ENCODE measurements at places on chromosomes 2 and 18.

DNA sequence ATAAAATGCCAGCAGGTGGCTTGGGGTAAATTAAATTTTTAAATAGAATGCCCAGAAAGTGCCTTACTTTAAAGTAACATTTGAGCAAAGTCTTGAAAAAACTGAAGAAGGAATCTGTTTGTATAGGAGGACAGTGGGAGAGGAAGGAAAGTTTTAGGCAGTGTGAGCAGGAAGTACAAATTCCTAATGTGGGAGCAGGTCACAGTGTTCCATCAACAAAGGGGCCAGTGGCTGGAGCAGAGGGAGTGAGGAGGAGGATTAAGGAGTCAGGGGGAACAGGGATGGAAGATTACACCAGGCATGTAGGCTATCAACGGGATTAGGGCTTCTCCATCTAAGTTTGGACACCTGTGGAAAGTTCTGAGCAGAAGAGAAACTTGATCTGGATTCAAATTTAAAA, 439.2 kb upstream of the REG3G start:
- no peak for DNase-seq

DNA sequence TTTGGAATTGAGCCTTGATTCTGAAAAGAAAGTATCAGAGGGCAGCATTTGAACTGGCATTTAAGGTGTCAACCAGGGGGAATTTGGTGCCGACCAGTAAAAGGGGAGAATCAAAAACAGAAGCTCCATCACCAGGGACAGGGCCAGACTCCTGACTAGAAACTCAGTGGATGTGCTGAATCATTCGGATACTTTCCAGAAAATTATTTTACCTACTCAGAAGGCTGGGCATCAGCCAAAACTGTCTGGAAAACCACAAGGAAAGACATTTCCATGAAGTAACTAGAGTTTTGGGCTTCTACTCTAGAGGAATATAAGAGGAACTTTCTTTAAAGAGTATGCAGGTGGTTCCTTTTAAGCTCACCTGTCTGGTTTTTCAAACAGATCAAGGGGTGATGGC, 756.6 kb downstream of the RNF144A start:
- DNase-seq: no peak

DNA sequence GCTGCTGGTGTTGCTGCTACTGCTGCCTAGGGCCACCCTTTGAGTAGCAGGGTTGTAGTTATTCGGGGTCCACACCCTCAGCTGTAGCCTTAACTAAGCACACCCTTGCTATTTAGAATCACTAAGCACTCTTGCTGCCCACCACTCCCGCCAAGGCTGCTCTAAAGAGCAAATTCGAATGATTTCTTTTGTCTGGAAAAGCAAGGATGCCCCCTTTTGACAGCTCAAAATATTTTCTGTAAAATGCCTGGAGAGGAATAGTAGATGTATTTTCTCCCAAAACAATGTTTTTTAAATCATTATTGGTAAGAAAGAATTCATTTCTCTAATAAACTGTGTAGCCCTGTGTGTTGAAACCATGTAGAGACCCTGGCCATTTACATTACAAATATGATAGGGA, 80.8 kb upstream of the PAPOLG start:
- no peak for DNase-seq

- DNase-seq: no peak
Observed at GRCh38 chr2:71747559-71747958, 294.2 kb downstream of the DYSF start.

GRCh38 chr2:240722796-240723735, 31.4 kb downstream of the AQP12A start:
- DNase-seq: no peak

- DNase-seq: no peak
Observed at GRCh38 chr2:309148-309953, 21.5 kb upstream of the ALKAL2 start.

DNA sequence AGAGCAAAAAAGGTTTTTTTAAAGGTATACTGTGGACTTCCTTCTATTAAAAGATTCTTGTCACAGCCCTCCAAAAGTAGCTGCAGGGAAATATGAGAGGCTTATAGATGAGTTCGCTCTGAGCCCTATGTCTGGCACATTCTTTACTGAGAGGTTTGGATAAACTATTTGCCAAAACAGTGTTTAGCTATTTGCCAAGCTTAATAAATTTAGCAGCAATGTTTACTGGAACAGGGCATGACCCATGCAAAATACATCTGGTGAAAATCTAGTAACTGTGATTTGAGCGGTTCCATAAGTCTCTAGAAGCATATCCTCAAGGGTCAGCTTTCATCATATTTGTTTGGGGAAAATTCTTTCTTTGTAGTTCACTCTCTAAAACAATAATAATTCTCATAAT, 1696.7 kb upstream of the PIK3C3 start:
- no peak for DNase-seq

DNA sequence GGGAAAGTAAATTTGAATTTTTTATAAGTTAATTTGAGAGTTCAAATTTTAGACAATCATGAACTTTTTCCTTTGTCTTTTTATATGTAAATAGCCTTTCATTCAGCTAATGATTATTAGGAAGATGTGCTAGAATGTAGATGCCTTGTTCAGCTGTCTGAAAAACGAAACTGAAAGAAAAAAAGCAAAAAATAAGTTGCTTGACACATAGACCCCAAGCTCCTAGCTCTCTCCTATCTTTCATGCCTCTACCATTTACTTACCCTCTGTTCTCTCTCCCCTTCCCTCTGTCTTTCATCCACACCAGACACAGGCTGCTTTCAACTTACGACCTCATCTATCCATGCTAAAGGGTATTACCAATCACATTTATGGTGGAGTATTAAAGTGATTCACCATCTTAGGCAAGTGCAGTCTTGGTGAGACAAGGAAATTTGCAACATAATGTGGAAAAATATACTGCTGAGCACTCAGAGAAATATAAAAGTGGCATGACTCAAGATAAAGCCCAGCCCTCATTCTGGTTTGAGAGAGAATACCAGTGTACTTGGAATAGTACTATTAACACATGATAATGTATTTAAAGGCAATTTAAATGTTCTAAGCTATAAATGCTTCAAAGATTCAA, 425.6 kb downstream of the SUCLG1 start:
- no peak for DNase-seq

- no peak for DNase-seq
Observed at GRCh38 chr18:67583621-67584020, 67.1 kb upstream of the DSEL start.

DNA sequence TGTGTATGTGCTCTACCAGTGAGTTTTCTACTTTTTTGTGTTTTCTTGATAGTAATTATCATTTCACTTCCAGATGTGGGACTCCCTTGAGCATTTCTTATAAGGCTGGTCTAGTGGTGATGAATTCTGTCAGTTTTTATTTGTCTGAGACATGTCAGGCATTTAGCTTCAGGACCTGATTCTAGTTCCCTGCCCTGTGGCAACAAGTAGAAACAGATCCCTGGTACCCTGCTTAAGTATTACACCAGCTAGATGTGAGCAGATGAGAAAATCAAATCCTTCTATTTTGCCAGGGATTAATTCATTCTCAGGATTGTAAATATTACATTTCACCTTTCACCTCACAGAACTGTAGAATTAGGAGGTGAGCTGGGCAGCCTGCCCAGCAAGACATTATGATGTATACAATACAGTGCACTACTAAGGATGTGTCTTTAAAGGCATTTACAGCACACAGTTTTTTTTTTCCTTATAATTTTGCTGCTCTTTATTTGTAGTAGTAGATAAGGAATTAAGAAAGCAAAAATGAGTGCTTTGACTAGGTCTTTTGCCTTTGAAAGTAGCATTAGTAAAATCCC, 35.1 kb downstream of the GALM start:
- DNase-seq: no peak

All from HS-5 (cell line).